Mesothelial cell of epicardium (in vitro differentiated cells): ENCODE measurements at places on chromosomes 6 and 20. TPM values are rescaled to one million over a fixed set of nuclear protein-coding genes. Genes with fewer than 3 reads are reported as not detected.

SLC52A3 gene
- 0.25 to 0.36 TPM (median 0.29 TPM) in 3 replicates for total RNA-seq

FAM162B gene
- total RNA-seq, result 1.1 to 1.9 TPM (median 1.7 TPM) in 3 replicates

LY6G6D gene
- total RNA-seq, result 0.67 to 1.8 TPM (median 0.82 TPM) in 3 replicates

STMND1 gene
- 0.34 to 0.38 TPM in 2 of 3 replicates, not detected in the other for total RNA-seq

C4A gene
- total RNA-seq, result 12.0 to 15.3 TPM (median 12.3 TPM) in 3 replicates

RFX6 gene
- total RNA-seq, result 3.4 to 4.0 TPM (median 3.8 TPM) in 3 replicates

BMP2 gene
- total RNA-seq, result 9.2 to 10.5 TPM (median 9.4 TPM) in 3 replicates

NKX2-4 gene
- not detected in 3 replicates for total RNA-seq

CLVS2 gene
- total RNA-seq, result 0.11 to 0.27 TPM (median 0.24 TPM) in 3 replicates

LRRC1 gene
- total RNA-seq, result 26.1 to 30.4 TPM (median 27.0 TPM) in 3 replicates

TFAP2A gene
- 62.4 to 63.5 TPM (median 63.4 TPM) in 3 replicates for total RNA-seq

PHF20 gene
- total RNA-seq, result 48.6 to 49.7 TPM (median 48.7 TPM) in 3 replicates

MEI4 gene
- 1.2 to 1.5 TPM (median 1.3 TPM) in 3 replicates for total RNA-seq

KCNG1 gene
- 40.8 to 44.3 TPM (median 44.2 TPM) in 3 replicates for total RNA-seq

OR12D3 gene
- not detected in 3 replicates for total RNA-seq

TRDN gene
- 0.20 to 0.34 TPM in 2 of 3 replicates, not detected in the other for total RNA-seq

C6orf163 gene
- total RNA-seq, result 9.0 to 11.5 TPM (median 10.0 TPM) in 3 replicates

CD40 gene
- 3.8 to 5.0 TPM (median 4.3 TPM) in 3 replicates for total RNA-seq

C20orf204 gene
- 2.8 to 4.2 TPM (median 3.2 TPM) in 3 replicates for total RNA-seq

SLC22A2 gene
- 0.07 TPM in 1 of 3 replicates, not detected in the others for total RNA-seq

FNDC11 gene
- 0.86 to 1.4 TPM (median 1.1 TPM) in 3 replicates for total RNA-seq

BEND3 gene
- 10.3 to 10.5 TPM (median 10.4 TPM) in 3 replicates for total RNA-seq

DCDC2 gene
- total RNA-seq, result 1.4 to 1.9 TPM (median 1.4 TPM) in 3 replicates

CAPN11 gene
- total RNA-seq, result not detected in 3 replicates

PACRG gene
- total RNA-seq, result 1.6 to 1.9 TPM (median 1.7 TPM) in 3 replicates

CNR1 gene
- 6.2 to 6.9 TPM (median 6.3 TPM) in 3 replicates for total RNA-seq
